ENCODE measurements at places on chromosomes 6 and 20.
A peak's percentile ranks its signal among the peaks of the same experiment; 100 is the strongest.

DNA sequence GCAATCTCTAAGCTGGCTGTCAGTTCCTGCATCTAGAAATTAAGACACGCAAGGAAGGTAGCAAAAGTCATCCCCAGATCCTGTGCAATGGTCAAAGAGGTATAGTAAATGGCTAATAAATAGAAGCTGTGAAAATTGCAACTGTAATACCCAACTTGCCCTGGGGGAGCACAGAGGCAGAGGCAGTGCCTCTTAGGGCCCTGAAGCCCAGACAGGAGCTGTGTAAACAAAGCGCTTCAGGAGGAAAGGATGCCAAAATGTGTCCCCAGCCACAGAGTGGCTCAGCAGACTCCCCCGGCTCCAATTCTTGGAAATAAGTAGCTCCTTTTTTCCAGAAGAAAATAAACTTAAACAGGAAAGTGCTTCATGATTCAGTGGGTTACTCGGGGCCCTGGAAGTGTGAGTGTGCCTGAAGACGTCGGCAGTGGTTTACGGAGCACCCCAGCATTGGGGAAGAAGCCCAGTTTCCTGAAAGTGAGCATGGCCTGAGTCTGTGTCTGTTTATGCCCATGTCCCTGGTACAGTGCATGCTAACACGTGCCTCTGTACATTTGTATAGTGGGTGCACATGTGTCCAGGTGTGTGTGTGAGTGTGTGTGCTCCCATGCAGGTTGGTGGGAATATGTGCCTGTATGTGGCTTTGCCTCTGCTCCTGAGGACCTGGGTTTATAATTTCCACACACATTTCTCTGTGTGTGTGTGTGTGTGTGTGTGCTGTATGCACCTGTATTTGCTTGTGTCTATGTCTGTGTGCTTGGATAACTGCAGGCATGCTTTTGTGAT lies 246.7 kb downstream of the MAFB start:
- DNase-seq: peak; percentile 70

- no peak for DNase-seq
Measured at GRCh38 chr6:165556116-165556843, 106.8 kb downstream of the PDE10A start.

- DNase-seq: no peak
Measured at GRCh38 chr6:20175810-20176410, 36.4 kb downstream of the MBOAT1 start.

GRCh38 chr6:29653452-29654038 lies 3.3 kb upstream of the MOG start:
- no peak for DNase-seq

DNA sequence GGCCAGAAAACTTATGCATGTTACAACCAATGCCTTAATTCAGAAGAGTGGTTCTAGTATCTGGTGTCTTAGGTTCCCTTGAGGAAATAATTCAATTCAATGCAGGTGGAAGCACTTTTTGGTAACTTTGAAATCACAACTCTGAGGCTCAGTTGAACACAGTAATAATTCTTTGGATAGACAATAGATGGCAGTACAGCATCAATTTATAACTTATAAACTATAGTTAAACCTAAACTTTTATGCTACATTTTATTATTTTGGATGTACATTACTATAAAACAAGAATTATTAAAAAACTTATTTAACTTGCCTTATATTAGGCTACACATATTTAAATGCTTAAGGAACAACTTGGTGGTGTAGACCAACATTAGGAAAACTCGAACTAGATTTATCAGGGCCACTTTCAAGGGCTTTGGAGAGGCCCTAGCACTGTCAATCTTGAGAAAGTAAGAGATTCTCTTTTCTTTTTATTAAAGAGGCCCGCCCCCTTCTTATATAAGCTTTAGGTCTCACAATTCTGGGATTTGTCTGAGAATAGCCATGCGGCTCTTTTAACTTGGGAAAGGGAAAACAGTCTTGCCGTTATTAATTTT lies 85.9 kb downstream of the CRYBG1 start:
- DNase-seq: no peak

DNA sequence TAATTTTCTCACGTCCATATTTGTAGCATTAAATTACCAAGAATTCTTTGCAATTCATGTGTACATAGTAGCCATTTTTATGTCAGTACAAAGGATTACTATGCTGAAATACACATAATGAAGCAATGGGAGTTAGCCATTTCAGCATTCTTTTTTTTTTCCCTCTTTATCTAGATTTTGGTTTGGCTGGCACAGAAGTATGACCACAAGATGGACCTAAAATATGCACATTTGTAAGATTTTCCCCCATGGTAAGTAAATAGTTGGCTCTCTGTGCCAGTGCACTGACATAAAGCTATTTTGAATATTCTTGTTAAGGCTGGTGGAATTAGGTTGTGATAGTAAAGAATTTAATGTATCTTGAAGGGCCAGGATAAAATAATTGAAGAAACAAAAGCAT lies 486.1 kb upstream of the BTBD3 start:
- no peak for DNase-seq

- DNase-seq: no peak
Measured at GRCh38 chr6:107662333-107662732, 161.8 kb downstream of the SCML4 start.

DNA sequence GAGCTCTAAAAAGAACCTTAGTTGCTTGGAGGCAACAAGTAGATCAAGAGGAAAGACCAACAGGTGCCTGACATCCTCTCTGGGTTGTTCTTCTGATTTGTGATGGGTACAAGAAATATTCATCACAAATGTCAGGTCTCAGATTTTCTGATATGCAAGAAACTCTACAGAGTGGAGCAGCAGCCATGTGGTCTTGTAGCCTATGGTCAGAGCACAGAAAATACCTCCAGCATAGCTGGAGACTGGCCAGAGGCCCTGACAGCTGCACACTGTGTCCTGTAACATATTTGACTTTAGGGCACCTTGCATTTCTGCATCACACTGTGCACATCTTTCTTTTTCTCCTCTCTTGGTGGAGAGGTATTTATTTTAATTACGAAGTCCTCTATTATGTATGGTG lies 116.3 kb downstream of the GMPR start:
- DNase-seq: no peak

DNA sequence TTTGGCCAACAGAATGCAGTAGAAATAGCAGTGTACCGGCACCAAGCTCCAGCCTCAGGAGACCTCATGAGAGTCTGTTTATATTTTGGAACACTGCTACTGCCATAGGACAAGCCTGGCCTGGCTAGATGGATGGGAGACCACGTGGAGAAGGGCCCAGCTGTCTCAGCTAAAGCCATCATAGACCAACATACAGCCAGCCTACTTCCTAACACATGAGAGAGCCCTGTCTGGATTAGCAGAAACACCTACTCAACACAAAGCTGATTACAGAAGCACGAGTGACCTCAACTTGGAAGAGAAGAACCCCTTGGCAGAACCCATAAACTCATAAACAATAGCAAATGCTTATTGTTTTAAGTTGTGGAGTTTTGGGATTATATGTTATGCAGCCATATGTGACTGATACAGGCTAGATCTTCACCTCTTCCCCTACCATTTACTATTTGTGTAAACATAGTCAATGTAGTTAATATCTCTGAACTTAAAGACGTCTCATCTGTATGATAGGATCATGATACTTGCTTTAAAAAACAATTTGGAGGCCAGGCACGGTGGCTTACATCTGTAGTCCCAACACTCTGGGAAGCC lies 199.4 kb upstream of the ZNF217 start:
- no peak for DNase-seq

- peak; percentile 39 for DNase-seq
Measured at GRCh38 chr20:1804554-1804956, 90.7 kb upstream of the SIRPA start.

DNA sequence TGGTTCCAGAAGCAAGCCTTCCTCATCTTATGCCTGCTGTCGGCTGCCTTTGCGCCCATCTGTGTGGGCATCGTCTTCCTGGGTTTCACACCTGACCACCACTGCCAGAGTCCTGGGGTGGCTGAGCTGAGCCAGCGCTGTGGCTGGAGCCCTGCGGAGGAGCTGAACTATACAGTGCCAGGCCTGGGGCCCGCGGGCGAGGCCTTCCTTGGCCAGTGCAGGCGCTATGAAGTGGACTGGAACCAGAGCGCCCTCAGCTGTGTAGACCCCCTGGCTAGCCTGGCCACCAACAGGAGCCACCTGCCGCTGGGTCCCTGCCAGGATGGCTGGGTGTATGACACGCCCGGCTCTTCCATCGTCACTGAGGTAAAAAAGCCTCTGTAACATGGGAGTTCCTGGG lies 366 bp downstream of the SLC22A1 start:
- DNase-seq: peak; percentile 23

- DNase-seq: no peak
Measured at GRCh38 chr20:17992847-17993513, 24.2 kb downstream of the MGME1 start.

- no peak for DNase-seq
Measured at GRCh38 chr6:14690120-14691056, 555.5 kb upstream of the JARID2 start.

- DNase-seq: no peak
Measured at GRCh38 chr6:169189686-169190085, 64.0 kb downstream of the THBS2 start.

- no peak for DNase-seq
Measured at GRCh38 chr6:105648276-105648675, 245.4 kb upstream of the PREP start.

DNA sequence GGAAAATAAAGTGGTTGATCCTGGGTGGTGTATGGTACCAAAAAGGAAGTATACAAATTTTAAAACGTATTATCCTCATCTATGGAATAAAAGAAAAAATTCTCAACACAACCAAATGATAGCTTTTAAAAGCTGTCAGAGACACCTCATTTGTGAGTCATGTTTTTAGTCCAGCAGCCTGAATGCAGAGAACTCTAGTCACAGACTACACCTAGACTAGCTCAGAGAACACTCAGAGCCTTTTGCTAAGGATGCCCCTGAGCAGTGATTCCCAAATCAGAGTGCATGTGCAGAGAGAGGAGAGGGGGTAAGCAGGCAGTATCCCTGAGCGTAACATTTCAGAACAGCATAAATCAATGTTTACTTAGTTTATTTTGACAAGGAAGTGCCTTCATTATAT lies 809.3 kb downstream of the HACE1 start:
- no peak for DNase-seq

GRCh38 chr6:13315896-13316295 lies 12.4 kb downstream of the TBC1D7 start:
- no peak for DNase-seq

GRCh38 chr6:3286641-3287171 lies 28.0 kb downstream of the PSMG4 start:
- DNase-seq: no peak

GRCh38 chr6:127855542-127856159 lies 45.2 kb downstream of the THEMIS start:
- no peak for DNase-seq

- DNase-seq: no peak
Measured at GRCh38 chr20:51337126-51337805, 205.3 kb downstream of the NFATC2 start.

GRCh38 chr20:13821876-13822275 lies 37.0 kb downstream of the NDUFAF5 start:
- no peak for DNase-seq

- no peak for DNase-seq
Measured at GRCh38 chr20:7673841-7674240, 266.4 kb downstream of the HAO1 start.

- DNase-seq: no peak
Measured at GRCh38 chr20:58749098-58749769, 56.6 kb downstream of the NPEPL1 start.

GRCh38 chr6:53342217-53342616 lies 6.5 kb downstream of the ELOVL5 start:
- no peak for DNase-seq

GRCh38 chr6:118680452-118681095 lies 29.2 kb upstream of the CEP85L start:
- peak; percentile 57 for DNase-seq

- DNase-seq: peak; percentile 60
Measured at GRCh38 chr6:7424967-7425807, 35.6 kb downstream of the RIOK1 start.

GRCh38 chr6:43708860-43709653 lies 21.5 kb upstream of the MRPS18A start:
- DNase-seq: no peak

GRCh38 chr20:51378171-51378928 lies 164.2 kb downstream of the NFATC2 start:
- DNase-seq: peak; percentile 76

- no peak for DNase-seq
Measured at GRCh38 chr20:52150440-52151258, 40.9 kb downstream of the ZFP64 start.

- peak; percentile 52 for DNase-seq
Measured at GRCh38 chr20:58710481-58711265, 18.1 kb downstream of the NPEPL1 start.

DNA sequence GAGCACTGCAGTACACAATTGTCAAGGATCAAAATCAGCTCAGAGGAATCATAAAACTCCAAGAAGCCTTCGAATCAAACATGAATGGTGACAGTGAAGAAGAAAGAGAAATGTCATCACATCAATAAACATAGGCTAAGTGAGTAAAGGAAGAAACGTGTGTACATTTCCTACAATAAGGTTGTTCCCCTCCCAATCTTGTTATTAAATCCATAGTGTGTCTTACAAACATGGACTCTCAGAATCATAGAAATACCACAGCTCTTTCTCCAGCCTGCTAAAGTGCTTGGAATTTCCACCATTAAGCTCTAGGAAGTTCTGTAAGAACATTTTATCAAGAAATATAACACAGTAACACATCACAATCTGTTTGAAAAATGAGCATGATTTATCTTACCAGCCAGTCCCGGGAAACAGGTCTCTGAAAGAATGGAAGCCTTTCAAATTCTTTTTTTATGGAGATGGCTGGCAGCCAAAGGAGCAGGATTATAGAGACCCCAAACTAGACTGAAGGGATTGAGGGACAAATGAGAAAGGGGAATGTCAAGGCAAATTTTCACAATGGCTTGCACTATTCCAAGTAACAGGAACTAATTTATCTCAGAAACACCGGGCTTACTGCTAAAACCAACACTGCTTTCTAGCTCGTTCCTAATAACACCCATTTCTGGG lies 4.5 kb upstream of the TNFAIP3 start:
- DNase-seq: no peak

- no peak for DNase-seq
Measured at GRCh38 chr6:5670811-5671561, 335.7 kb downstream of the NRN1 start.

DNA sequence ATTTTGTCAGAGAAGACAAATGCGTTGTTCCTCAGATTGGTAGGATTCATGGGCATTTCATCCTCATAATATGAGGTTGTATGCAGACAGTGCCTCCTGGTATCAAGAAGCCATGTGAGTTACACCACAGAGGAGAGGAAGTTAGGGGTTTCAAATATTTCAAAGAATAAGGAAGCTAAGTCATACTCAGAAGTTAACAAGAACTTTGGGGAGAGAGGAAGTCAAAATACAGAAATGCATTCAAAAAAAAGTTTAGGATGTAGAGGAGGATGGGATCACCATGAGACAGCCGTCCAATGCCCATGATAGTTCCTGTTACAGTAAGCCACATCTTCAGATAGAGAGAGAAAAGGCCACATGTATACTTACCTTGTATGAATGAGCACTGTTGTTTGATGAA lies 22.3 kb downstream of the HLA-DOB start:
- DNase-seq: no peak

DNA sequence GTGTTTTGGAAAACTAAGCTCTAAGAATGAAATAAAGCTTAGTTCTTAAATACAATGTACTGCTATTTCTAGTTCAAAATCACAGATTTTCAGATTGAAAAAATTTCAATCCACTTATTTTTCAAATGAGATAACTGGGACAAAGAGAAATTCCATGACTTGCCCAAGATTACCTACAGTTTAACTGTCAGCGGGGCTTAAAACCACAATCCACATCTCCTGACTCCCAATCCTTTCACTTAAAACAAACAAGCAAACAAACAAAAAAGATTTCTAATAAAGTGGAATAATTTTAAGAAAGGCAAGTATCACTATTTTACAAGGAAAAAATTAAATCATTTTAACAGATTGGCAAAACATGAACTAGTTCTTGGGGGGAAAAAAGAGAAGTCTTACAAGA lies 4.2 kb downstream of the PHIP start:
- DNase-seq: no peak
